HFF-Myc (cell line): ENCODE measurements at places on chromosomes 3 and 15.
A peak's percentile ranks its signal among the peaks of the same experiment; 100 is the strongest.

- DNase-seq, result no peak
Observed at GRCh38 chr15:47985568-47985967, 135.2 kb upstream of the SLC24A5 start.

DNA sequence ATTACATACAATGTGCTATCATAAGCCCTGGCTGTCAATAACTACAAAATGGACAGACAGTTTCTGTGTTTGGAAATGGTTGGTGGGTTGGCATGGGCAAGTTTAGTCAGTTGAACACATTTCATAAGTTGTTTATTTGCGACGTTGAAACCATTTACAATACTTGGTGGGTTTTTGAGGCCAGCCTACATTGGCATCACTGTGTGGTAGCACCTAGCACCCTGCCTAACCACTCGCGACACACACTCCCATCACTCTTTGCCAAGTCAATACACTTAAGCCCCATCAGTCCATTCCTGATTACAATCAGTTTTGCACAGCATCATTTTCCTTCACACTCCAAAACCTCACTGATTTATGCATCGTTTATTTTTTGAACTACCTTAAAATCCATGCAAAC is 13.8 kb downstream of the PROK2 start:
- DNase-seq, result no peak

DNA sequence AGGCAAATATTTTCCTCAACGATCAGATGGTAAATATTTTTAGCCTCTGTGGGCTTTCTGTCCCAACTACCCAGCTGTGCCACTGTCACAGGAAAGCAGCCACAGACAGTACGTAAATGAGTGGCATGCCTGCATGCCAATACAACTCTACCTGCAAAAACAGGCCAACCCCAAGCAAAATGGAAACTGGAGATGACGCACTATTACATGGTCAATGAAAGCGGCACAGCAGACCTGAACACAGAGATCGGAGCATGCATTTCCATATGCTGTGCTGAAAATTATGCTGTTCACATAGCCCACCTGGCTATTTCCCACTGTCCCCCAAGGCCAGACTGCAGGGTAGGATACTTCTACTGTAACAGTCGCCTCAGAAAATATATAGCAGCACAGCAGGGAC is 57.8 kb downstream of the HERC2 start:
- no peak for DNase-seq

- no peak for DNase-seq
Observed at GRCh38 chr15:64275934-64276333, 80.0 kb downstream of the CSNK1G1 start.

- no peak for DNase-seq
Observed at GRCh38 chr15:75684648-75685047, 28.0 kb downstream of the CSPG4 start.

GRCh38 chr3:180447136-180447535 is 154.8 kb upstream of the TTC14 start:
- no peak for DNase-seq

- DNase-seq, result no peak
Observed at GRCh38 chr3:44321335-44321734, 17.2 kb upstream of the TCAIM start.

DNA sequence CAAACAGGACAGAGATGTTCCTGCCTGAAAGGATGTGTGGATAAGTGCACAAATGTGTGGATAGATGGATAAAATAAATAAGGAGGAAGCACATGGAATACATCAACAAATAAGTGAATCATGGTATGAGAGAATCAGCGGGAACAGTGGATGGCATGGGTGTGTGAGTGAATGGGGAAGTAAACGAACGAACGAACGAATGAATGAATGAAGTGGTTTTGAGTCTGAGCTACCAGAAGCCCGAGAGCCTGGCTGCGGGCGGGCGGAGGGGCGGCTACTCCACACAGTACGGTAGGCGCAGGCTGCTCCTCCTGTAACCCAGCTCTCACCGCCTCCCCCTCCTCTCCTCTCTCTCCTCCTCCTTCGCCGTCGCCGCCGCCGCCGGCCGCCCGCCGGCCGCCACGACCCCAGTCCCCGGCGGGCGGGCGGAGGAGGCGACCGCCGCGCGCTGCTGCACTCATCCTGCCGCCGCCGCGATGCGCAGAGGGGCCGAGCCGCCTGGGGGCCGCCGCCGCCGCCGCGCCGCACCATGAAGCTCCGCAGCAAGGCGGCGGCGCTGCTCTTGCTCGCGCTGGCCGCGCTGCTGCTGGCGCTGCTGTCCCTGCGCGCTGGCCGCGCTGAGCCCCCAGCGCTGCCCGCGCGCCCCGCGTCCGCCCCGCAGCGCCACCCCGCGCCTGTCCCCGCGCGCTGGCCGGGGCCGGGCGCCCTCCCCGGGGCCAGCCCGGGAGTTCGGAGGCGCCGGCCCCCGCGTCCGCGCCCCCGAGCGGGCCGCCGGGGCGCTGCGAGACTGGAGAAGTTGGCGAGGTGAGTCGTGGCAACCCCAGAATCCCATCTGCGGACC is at the start of gene GXYLT2:
TSS of gene GXYLT2 (plus strand) at position 342 of the 841 bp plus-strand sequence. CDS start at position 530, 188 bp downstream.
- DNase-seq, result no peak

GRCh38 chr3:143653493-143653892 is 194.8 kb downstream of the SLC9A9 start:
- DNase-seq, result no peak

DNA sequence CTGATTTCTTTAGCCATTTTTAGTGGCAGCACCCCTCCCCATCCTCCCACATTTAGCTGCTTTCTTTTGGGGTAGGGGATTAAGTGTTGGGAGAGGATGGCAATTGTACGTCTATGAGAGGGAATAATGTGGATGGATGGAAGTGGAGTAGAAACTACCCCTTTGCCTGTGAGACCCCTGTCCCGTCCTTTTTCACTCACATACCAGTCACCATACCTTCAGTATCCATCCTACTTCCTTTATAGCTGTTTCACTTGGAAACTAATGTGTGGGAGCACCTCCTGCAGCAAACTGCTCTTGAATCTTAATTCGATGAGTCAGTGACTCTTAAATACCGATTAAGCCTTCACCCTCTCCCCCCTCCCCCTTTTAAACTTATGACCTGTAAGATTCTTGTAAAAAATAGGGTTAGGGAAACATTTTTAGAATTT is 730 bp downstream of the SPRED1 start:
- peak; percentile 60 for DNase-seq

- DNase-seq, result peak; percentile 80
Observed at GRCh38 chr3:170614214-170614966, 28.5 kb upstream of the SLC7A14 start.

GRCh38 chr3:137852391-137852830 is 88.3 kb downstream of the SOX14 start:
- no peak for DNase-seq

DNA sequence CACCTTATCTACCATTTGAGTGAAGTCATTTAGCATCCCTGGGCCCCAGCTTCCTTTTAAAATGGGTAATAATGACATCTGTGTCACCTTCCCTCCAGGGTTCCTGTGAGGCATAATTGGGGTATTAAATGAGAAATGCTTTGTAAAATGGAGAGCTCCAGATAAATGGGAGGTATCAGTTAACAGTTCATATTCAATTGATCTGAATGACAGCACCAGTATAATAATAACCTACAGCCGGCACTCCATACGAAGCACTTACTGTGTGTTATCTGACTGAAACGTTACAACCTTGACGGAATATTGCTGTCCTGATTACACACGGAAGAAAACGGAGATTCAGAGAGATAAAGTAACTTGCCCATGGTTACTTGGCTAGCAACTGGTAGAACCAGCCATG is 53.6 kb downstream of the BHLHE40 start:
- DNase-seq, result no peak

- no peak for DNase-seq
Observed at GRCh38 chr3:71511037-71511436, 72.5 kb downstream of the FOXP1 start.

DNA sequence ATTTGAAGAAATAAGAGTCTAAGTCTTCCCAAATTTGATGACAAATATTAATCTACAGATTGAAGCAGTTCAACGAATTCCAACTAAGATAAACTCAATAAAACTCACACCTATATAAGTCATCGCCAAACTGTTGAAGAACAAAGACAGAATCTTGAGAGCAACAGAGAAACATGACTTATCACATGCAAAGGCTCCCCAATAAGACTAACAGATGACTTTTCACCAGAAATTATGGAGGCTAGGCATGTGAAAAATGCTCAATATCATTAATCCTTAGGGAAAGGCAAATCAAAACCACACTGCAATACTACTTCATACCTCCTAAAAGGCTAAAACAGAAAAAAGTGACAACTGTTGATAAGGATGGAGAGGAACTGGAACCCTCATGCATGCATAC is 517.6 kb upstream of the SUCLG2 start:
- DNase-seq, result no peak

DNA sequence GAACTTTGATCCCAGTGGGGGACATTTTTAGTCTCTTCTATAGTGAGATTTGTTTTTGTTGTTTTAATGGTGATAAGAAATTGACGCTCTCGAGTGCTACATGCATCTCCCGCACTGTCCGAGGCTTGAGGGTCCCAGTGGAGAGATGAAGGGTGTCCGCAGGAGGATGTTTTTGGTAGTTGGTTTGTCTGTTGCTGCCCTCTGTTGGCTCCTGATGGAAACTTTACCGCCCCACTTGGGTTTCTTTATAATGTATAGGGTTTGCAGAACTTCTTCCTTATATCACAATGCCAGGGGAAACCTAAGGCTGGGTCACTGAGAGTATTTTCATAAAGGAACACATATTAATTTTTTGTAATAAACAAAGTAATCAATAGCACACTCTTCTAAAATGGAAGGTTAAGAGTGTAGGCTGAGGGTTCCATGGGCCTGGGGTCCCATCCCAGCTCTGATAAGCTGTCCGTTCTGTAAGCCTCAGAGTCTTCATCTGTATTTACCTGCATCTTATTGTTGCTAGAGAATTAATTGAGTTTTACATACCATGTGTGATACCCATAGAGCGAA is 185.3 kb upstream of the FEZF2 start:
- no peak for DNase-seq

DNA sequence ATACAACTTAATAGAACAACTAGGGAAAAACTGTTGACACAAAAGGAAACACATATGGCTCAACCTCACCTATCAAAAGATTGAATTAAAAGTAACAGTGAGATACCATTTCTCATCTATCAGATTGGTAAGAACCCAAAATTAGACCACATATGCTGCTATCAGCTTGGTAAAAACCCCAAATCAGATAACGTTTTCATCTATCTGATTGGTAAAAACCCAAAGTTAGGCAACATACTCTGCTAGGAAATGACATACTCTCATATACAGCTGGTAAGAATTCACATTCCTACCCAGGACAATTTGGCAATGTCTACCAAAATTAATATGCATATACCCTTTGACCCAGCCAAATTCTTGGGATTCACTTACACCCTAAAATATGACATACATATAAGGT is 26.3 kb downstream of the NRG4 start:
- no peak for DNase-seq

GRCh38 chr3:97952872-97953271 is 19.4 kb downstream of the RIOX2 start:
- no peak for DNase-seq

DNA sequence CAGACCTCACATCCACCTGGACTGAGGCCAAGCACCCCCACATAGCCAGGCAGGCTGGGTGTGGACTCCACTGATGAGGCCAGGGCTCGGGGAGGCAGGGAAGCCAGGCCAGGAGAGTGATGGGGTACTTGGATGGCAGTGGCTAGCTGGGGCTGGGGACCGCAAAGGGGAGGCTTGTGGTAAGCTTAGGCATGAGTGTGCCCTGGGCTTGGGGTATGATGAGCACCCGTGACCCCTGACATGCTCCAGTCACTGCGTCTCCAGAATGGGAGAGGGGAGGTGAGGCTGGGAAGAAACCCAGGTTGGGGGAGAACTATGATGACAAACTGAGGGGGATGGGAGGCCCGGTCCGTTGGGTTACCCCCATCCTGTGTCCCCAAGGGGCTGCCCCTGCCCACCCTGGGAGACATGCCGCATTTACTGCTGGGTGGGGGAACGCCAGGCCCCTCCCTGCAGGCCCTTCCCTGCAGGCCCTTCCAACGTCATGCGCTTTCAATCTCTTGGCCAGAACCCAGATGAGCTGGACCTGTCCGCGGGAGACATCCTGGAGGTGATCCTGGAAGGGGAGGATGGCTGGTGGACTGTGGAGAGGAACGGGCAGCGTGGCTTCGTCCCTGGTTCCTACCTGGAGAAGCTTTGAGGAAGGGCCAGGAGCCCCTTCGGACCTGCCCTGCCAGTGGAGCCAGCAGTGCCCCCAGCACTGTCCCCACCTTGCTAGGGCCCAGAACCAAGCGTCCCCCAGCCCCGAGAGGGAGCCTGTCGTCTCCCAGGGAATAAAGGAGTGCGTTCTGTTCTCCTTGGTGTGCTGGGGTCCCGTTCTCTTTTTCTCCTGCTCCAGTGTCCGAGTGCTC is 34.1 kb downstream of the TSPAN3 start:
- DNase-seq, result no peak

DNA sequence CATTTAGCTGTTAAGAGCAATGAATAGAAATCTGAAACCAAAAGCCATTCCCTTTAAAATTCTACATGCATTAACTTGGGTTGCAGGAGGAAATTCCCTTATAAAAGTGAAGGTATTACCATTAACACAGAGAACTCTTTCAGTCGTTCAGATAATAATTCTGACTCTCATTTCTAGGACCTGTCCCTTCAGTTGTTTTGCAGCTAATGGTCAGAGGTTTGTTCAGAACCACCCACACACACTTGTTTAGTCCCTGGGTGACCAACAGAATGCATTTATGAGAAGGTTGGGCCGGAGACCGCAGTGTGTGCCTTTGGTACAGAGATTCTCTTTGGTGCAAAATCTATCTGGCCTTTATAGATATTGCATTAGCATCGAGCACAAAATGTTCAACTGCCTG is 492.5 kb downstream of the NLGN1 start:
- no peak for DNase-seq

DNA sequence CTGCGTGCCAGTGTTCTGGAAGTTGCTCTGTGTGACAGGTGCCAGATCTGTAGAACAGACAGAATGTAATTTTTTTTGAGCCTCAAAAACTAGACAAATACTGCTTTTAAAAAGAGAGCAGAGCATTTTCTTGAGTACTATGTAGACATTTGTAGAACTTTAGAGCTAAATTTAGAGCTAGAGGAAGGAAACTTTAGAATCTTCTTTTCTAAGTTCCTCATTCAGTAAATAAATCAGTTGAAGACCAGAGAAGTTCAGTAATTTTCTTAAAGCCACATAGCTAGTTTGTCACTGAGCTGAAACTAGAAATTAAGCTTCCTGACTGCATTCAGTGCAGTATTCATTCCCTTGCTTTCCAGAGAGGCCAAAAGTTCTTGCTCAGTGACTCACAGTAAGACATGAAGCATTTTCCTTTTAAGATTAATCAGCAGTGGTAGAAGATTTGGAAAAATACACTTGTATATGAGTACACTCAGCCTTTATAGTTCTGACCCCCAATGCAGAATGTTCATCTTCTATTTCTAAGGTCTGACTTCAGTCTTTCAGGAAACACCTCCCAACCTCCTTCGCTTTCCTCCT is 83.6 kb upstream of the TSEN2 start:
- DNase-seq, result no peak

GRCh38 chr3:34200576-34200975 is 402.1 kb downstream of the PDCD6IP start:
- DNase-seq, result no peak

- no peak for DNase-seq
Observed at GRCh38 chr3:64027658-64028057, 4.4 kb upstream of the PSMD6 start.

GRCh38 chr15:98611808-98612207 is 36.5 kb upstream of the IGF1R start:
- DNase-seq, result no peak
